ENCODE measurements at places on chromosomes 4 and X. TPM values are rescaled to one million over a fixed set of nuclear protein-coding genes. Genes with fewer than 3 reads are reported as not detected.

SPATA4 gene
- total RNA-seq, result not detected

FGFR3 gene
- 19.5 TPM for total RNA-seq

GRCh38 chr4:26076000-26076587 lies 162.1 kb downstream of the SMIM20 start:
- DNase-seq, result no peak
- no peaks in the 10 kb centered on the region for H3K4me1 ChIP-seq
- no peaks in the 10 kb centered on the region for H3K36me3 ChIP-seq
- no peak overlapping the region for H3K27ac ChIP-seq
- no peaks in the 10 kb centered on the region for H3K27me3 ChIP-seq

- DNase-seq, result no peak
- H3K27ac ChIP-seq, result no peak overlapping the region
- H3K4me3 ChIP-seq, result no peak overlapping the region
- H3K4me1 ChIP-seq, result no peaks in the 10 kb centered on the region
- H3K27me3 ChIP-seq, result no peaks in the 10 kb centered on the region
Observed at GRCh38 chr4:40417941-40418340, 82.8 kb downstream of the CHRNA9 start.

GRCh38 chr4:11487139-11487538 lies 58.4 kb upstream of the HS3ST1 start:
- H3K27ac ChIP-seq, result no peak overlapping the region
- no peak for DNase-seq
- no peaks in the 10 kb centered on the region for H3K36me3 ChIP-seq
- no peaks in the 10 kb centered on the region for H3K27me3 ChIP-seq

- H3K4me1 ChIP-seq, result no peaks in the 10 kb centered on the region
- no peak overlapping the region for H3K27ac ChIP-seq
- no peaks in the 10 kb centered on the region for H3K36me3 ChIP-seq
- no peaks in the 10 kb centered on the region for H3K27me3 ChIP-seq
Observed at GRCh38 chr4:105619188-105619931, 66.9 kb downstream of the ARHGEF38 start.

DNA sequence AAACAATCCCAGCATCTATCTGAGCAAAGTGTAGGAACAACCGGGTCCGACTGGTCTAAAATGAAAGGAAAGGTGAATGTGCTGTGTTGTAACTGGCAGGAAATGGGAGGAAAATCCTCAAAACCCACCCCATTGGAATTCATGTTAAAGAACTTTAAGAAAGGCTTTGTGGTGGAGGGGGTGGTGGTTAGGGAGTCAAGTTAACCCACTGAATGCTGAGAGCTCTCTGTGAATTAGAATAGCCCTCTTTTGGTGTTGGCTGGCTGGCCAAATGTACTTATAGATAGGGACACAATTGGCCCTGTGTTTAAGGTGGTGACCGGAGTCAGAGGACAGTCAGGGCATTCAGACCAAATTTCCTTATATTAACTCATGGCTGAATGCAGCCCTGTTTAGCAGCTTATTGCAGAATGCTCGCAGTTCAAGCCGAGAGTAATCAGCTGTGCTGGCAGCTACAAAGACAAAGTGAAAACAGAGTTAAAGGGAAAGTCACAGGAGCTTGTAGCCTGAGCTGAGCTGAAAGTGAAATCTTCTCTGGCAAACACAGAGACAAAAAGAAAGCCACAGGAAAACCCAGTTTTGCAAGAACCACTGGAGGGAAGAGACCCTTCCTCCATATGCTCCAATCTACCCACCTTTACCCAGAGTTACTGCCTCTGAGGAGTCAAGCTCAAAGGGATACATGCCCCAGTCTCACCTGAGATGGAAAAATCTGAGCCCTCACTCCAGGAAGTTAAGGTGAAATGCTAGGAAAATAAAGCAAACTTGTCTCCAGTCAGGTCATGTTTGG lies 38.5 kb upstream of the UGT2B7 start:
- no peaks in the 10 kb centered on the region for H3K27me3 ChIP-seq
- no peaks in the 10 kb centered on the region for H3K36me3 ChIP-seq
- H3K4me1 ChIP-seq, result peaks cover 22% of the 10 kb centered on the region
- H3K27ac ChIP-seq, result peak overlapping the region; percentile 49
- no peak for DNase-seq
- peak overlapping the region; percentile 1 for H3K4me3 ChIP-seq

- peaks cover 2% of the 10 kb centered on the region for H3K4me1 ChIP-seq
- no peaks in the 10 kb centered on the region for H3K27me3 ChIP-seq
- no peak overlapping the region for H3K4me3 ChIP-seq
- H3K27ac ChIP-seq, result no peak overlapping the region
- H3K36me3 ChIP-seq, result no peaks in the 10 kb centered on the region
Observed at GRCh38 chr4:109009909-109010308, 247.1 kb upstream of the ETNPPL start.

DNA sequence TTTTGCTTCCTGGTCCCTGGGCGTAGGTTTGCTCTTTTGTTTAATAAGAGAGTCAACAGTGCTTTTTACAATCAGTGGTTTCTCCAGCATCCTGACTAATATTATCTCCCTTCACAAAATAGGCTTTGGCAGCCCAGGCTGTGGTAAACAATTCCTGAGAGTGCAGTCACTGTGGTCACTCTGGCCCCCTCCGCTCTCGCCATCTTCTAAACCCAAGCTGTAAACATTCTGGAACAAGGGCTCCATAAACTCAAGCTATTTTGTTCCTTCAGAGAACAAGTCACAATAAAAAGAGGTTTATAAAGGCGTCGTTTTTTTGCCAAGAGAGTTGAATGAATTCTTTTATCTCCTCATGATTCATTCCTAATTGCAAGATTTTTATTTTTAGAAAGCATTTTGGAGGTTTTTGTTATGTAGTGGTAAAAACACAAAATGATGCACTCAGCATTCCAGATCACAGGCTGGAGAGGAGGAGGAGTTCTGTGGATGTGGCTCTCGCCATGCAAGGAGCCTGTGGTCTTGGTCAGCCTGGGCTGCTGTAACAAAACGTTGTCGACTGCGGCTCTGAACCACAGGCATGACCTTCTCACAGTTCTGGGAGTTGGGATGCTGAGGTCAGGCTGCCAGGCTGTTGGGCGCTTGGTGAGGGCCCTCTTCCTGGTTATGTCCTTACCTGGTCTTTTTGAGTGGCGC lies 486.4 kb upstream of the FAT1 start:
- H3K4me3 ChIP-seq, result no peak overlapping the region
- no peaks in the 10 kb centered on the region for H3K4me1 ChIP-seq
- no peak overlapping the region for H3K27ac ChIP-seq
- no peaks in the 10 kb centered on the region for H3K27me3 ChIP-seq
- no peaks in the 10 kb centered on the region for H3K36me3 ChIP-seq
- no peak for DNase-seq

- H3K27ac ChIP-seq, result no peak overlapping the region
- no peak overlapping the region for H3K4me3 ChIP-seq
- no peak for DNase-seq
- H3K4me1 ChIP-seq, result no peaks in the 10 kb centered on the region
- H3K27me3 ChIP-seq, result no peaks in the 10 kb centered on the region
Observed at GRCh38 chrX:46234775-46235174, 310.4 kb downstream of the ZNF674 start.

DNA sequence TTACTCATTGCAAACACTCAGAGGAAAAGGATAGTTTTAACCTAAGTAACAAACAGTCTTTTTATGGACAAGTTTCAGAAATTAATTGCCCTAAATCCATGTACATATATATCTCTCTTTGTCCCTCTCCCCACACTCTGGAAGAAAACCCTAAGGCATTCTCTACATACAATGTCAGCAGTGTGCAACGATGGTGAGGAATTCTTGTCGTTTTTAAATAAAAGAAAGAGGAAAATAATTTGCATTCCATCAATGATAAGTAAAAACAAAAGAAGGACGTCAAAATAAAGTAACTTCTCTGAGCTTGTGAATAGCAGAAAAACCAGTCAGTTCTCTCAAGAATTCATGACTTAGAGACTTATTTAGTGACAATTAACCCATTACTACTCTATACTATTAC lies 550.5 kb upstream of the DIPK2B start:
- H3K4me1 ChIP-seq, result peaks cover 4% of the 10 kb centered on the region
- no peak for DNase-seq
- no peaks in the 10 kb centered on the region for H3K36me3 ChIP-seq
- H3K27ac ChIP-seq, result no peak overlapping the region

Measured in H1 (cell line).